ENCODE measurements at places on chromosomes 11 and 22. TPM values are rescaled to one million over a fixed set of nuclear protein-coding genes. Genes with fewer than 3 reads are reported as not detected.

The APOBEC3C gene
- total RNA-seq: 22.6 TPM

The EFEMP2 gene
- 161 TPM for total RNA-seq

The C11orf52 gene
- 5.2 TPM for total RNA-seq

The CCDC89 gene
- 1.3 TPM for total RNA-seq

The SRRD gene
- 11.0 TPM for total RNA-seq

The GGTLC2 gene
- total RNA-seq: not detected

The TEX54 gene
- not detected for total RNA-seq

The KRTAP5-1 gene
- total RNA-seq: not detected

The PICALM gene
- 178 TPM for total RNA-seq

The IGSF9B gene
- total RNA-seq: 2.9 TPM

The SHANK3 gene
- 2.3 TPM for total RNA-seq

The FGF3 gene
- not detected for total RNA-seq

The TRIM49 gene
- not detected for total RNA-seq

The KCNJ11 gene
- total RNA-seq: 0.38 TPM

The SLC22A6 gene
- total RNA-seq: not detected

The TRPM5 gene
- total RNA-seq: not detected

The GSTT2B gene
- total RNA-seq: 0.98 TPM

The CDC42EP2 gene
- 24.8 TPM for total RNA-seq

The HEPN1 gene
- total RNA-seq: not detected

The HOATZ gene
- total RNA-seq: not detected

The PKDREJ gene
- total RNA-seq: not detected

The BRSK2 gene
- 0.25 TPM for total RNA-seq

The BIRC3 gene
- 4.6 TPM for total RNA-seq

The SCN3B gene
- total RNA-seq: under 0.01 TPM

The IFT27 gene
- total RNA-seq: 10.6 TPM

The OR4A47 gene
- not detected for total RNA-seq

The KCNE3 gene
- 0.81 TPM for total RNA-seq

The MYOD1 gene
- not detected for total RNA-seq

The MLC1 gene
- not detected for total RNA-seq

The CST6 gene
- total RNA-seq: 2.4 TPM

The CLTCL1 gene
- total RNA-seq: 17.1 TPM

The CSF2RB gene
- not detected for total RNA-seq

The OR5M10 gene
- not detected for total RNA-seq

The OR52E8 gene
- total RNA-seq: not detected

The GPR83 gene
- not detected for total RNA-seq

Data from mesangial cell (primary cell).